ENCODE measurements at places on chromosomes 11 and 22.

DNA sequence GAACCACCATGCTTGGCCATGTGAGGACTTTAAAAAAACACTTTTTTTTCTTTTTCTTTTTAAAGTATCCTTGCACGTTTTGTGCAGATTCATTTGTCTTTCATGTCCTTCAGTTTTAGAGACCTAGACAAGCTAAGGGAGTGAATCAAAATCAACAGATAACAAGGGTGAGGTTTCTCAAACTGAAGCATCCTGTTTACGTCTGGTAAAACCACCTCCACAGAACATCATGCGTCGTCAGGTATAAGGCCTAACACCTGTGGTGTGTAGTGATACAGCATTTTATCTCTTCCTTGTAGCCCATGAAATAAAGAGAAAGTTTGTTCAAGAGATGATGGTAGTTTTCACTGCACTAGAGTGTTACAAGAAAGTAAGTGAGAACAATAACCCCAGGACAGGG is 26.3 kb upstream of the CSF2RB start:
- DNase-seq: no peak

- DNase-seq: no peak
Measured at GRCh38 chr11:103525069-103525468, 415.8 kb downstream of the DYNC2H1 start.

DNA sequence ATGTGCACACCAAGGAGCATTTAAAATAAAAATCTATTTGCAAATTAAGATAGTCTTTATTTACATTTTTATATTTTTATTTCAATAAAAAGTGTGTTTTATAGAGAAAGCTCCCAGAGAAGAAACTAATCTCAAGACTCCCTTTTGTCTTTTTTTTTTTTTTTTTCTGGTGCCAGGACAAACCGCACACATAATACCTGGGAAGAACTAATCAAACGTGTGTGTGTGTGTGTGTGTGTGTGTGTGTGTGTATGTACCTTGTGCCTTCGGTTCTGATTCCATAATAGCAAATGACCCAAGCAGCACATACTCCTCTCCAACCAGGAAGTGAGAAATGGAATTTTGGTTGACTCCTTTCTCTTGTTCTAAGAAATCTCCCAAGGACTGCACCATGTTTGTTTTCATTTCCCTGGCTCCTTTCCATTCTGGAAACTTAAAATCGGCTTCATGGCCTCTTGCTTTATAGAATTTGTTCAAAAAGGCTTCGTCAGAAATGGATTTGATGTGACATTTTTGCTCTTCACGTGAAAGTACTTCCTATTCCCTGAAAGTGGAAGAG is 65.3 kb downstream of the ST3GAL4 start:
- DNase-seq: no peak

DNA sequence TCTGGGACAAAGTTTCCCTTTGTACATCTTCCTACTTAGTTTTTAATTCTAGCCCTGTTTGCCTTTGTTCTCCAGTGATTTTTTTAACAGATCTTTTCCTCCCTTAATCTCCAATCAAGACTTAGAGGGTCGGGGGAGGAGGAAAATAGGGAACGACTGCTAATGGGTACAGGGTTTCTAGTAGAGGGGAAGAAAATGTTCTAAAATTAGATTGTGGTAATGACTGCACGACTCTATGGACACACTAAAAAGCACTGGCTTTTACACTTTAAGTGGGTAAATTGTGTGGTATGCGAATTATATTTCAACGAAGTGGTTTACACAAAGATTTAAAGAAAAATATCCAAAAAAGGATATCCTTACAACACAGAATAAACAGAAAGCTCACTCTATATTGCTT is 110.0 kb upstream of the SPON1 start:
- no peak for DNase-seq

DNA sequence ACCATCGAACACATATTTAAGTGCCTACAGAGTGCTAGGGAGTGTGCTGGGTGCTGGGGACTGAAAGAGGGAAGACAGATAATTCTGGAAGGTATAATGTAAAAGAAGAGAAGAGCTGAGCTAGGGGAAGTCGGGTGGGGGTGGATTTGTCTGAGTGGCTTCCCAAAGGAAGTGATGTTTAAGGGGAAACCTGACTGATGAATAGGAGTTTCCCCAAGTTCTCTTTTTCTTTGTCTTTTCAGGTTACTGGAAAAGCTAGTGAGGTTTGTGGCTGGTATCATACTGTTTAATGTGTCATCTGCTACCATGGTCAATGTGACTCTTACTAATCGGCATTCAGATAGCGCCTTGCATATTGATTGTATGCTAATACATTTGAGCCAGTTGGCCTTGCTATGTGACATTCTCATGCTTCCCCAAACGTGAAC is 151.6 kb upstream of the MTMR2 start:
- no peak for DNase-seq

- peak; percentile 85 for DNase-seq
Measured at GRCh38 chr11:17609291-17610084, 62.4 kb downstream of the OTOG start.

- no peak for DNase-seq
Measured at GRCh38 chr11:110289472-110289871, 6.9 kb downstream of the RDX start.

GRCh38 chr11:134063991-134064747 is 4.7 kb upstream of the JAM3 start:
- DNase-seq: peak; percentile 72

DNA sequence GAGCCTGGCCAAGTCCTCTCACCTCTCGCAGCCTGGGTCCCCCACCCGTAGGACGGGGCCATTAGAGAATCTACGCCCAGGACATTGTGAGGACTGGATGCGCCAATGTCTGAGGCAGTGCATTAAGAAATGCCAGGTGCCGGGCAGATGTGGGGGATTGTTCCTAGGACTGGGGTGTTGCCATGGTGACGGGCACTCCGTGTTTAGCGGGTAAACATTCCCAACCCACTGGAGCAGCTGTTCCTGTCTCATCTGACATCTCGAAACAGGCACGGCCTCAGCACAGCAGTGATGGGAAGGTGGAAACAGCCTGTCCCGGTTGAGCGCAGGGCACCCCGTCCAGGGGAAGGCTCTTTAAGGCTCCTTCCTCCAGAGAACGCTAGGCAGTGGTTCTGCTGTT is 99.6 kb upstream of the RTL6 start:
- DNase-seq: no peak

DNA sequence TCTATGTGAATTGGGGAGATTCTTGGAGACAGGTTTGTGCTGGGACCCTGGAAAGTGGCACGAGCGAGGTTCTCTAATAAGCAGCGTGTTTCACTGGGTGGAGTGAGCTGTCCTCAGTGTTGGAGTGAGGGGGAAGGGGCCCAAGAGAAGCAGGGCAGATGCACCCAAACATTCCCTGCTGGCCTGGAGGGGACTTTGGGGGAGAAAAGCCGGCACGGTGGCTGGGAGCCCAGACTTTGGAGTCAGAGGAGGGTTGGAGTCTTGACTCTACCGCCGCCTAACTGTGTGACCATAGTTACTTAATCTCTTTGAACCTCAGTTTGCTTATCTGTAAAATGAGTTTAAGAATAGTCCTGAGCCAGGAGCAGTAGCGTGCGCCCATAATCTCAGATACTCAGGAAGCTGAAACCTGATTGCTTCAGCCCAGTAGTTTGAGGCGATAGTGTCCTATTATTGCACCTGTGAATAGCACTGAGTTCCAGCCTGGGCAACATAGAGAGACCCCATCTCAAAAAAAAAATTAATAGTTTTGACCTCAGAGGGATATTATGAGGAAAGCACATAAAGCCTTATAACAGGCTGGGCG is 614 bp downstream of the NR1H3 start:
- no peak for DNase-seq
